ENCODE measurements at places on chromosomes 11 and 22.
A peak's percentile ranks its signal among the peaks of the same experiment; 100 is the strongest.

DNA sequence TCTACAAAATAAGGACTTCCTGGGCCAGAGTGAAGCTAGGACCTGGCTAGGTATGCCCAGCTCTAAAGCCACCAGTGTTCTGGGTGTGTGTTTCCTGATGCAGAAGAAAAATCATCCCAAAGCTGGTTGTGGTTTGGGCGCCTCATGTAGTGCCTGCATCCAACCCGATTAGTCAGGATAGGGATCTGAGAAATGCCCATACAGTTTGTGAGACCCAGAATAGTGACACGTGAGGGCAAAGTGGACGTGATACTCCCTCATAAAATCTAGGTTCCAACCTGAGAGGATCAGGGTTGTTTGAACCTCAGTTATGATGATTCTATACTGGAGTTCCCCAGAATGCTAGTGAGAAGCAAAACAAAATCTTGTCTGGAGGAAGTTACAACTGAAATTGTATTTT lies 238.4 kb downstream of the TBC1D22A start:
- DNase-seq: no peak

DNA sequence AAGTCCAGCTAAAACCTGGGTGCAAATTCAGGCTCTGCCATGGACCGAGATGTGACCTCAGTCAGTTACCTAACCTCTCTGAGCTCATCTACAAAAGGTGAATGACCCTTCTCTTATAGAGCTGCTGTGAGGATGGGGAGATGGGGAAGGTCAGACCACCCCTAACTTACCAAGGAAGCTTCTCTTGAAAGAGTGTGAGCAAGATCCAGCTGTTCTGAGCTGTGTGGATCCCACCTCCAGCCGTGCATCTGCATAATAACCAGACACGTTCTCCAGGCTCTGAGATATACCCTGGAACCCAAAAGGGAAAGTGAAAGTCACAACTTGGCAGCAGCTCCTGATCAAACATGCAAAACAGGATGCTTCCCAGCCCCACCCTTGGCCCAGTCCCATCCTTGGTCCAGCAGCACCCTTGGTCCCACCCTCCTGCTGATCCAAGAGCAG lies at the start of gene APOL3:
Gene APOL3 (minus strand): TSS at position 257 of the 444 bp plus-strand sequence. CDS start 11,700 bp downstream, outside the sequence.
- peak; percentile 45 for DNase-seq

DNA sequence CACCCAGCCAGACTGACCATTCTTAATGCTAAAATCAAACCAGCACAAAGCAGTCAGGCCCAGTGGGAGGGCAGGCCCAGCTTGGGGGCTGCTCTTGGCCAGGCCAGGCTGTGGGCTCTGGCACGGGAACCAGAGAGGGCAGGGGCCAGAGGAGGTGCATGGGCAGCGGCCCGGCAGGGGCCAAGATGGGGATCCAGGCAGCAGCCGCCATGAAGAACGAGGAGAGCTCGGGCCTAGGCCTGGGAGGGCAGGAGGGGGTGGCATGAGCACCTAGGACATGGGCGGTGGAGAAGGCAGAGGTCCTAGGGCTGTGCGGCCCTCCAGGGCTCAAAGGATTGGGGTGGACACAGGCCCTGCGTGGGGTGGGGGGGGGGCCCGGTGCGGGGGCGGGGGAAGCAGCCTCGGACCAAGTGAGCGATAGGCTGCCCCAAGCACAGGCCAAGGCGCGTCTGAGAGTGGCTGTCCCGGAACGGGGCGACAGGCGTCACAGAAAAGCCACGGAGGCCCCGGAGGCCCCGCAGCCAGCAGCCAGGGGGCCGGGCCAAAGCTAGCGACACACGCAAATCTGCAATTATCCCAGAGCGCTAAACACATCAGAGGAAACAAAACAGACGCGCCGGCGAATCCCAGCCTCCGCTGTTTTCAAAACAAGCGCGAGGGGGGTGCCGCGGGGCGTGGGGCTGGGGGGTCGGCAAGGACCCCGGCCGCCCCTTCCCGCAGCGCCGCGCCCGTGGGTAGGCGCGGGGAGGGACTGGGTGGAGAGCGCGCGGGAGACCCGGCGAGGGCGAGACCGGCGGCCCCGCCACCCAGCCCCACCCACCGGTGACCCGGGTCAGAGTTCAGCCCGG lies 8.3 kb downstream of the PLXNB2 start:
- DNase-seq: no peak

GRCh38 chr11:86693518-86693917 lies 21.1 kb upstream of the ME3 start:
- no peak for DNase-seq

GRCh38 chr11:65651589-65652510 lies 10.9 kb downstream of the RELA start:
- no peak for DNase-seq

- no peak for DNase-seq
These were observed 11.5 kb downstream of the STARD10 start for GRCh38 chr11:72782081-72782920.

- DNase-seq: no peak
These were observed 89.5 kb upstream of the KCNQ1OT1 start for GRCh38 chr11:2789331-2789730.

DNA sequence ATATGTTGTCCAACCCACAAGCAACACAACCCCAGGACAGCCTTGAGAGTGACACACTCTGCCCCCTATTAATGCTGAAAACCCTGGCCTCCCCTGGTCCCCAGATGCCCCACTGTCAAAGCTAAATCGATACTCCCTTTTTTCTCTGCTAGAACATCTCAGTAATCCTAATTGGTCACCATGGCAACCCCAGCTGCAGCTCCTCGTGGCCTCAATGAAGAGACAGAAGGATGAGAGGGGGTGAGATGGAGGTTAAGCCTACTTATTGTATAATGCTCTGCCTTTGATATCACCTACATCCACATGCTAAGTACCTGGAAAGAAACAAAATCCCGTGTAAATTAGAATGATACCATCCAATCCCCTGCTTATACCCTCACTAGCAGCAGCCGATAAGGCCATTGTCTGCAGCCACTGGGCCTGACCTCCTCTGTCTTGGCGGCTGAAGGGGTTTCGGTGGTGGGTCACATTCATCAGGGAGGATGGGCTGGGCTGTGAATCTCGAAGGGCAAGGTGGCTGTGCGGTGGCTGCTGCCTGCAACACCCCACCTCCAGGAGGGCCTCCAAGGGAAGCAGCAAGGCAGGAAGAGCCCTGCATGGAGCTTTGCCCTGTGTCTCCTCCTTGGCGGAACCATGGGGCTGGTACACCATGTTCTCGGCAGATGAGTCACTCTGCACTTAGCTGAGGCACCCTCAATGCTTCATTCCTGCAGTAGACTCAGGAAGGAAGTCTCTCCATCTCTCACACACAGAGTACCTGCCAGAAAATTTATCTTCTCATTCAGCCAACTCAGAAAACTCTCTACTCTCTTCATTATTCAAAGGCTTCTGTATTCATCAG lies 399.5 kb downstream of the BUD13 start:
- DNase-seq: no peak

DNA sequence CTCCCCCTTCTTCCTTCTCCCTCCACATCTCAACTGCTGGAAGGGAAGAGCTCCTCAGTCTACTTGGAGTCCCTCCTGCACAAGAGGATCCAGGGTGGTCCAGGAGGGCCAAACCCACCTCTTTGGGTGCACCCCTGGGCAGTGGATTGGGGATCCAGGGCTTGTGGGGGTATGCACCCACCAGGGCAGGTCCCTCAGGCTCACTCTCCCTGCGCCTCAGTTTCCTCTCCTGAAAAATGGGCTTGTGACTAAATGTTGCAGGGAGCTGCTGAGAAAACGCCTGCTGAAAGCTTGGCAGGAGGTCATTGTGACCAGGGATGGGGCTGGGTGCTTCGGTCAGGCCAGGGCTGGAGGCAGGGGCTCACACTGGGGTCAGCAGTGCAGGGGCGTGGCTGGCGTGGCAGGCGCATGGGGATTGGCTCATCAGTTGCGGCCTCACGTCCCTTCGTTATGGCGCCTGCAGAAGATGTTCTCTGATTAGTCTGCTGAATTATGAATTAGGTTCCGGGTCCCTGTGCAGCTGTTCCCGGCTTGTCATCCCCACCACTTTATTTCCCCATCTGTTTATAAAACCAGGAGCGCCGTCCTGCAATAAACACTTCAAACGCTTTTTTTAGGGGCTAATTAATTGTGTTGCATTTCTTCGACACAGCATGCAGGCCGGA lies 25.7 kb upstream of the CCDC188 start:
- DNase-seq: no peak

GRCh38 chr11:122375687-122376399 lies 259.8 kb upstream of the BLID start:
- peak; percentile 55 for DNase-seq

- no peak for DNase-seq
These were observed 51.8 kb downstream of the IGSF9B start for GRCh38 chr11:133904818-133905515.

DNA sequence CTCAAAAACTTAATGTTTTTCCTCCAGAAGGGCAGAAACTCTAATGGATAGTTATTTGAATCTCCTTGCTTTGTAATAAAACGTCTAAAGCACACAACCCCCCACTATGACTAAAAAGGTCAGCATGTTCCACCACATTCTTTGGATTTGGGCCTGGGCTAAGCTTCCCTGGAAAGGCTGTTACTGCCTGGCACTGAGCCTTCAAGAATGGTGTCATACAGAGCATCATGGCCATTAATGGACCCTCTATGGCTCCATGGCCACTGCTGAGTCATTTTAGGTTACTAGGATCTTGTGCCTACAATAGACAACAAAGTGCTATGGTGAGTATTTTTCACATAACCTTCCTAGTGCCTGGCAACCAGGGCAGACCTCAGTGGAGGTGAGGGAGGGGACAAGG lies 242.6 kb upstream of the FAT3 start:
- DNase-seq: peak; percentile 87

GRCh38 chr11:9462806-9463537 lies 2.2 kb downstream of the ZNF143 start:
- DNase-seq: no peak

- no peak for DNase-seq
These were observed 626.1 kb downstream of the NELL1 start for GRCh38 chr11:21295508-21295907.

- no peak for DNase-seq
These were observed 153.8 kb downstream of the CACNA1I start for GRCh38 chr22:39724390-39724789.

DNA sequence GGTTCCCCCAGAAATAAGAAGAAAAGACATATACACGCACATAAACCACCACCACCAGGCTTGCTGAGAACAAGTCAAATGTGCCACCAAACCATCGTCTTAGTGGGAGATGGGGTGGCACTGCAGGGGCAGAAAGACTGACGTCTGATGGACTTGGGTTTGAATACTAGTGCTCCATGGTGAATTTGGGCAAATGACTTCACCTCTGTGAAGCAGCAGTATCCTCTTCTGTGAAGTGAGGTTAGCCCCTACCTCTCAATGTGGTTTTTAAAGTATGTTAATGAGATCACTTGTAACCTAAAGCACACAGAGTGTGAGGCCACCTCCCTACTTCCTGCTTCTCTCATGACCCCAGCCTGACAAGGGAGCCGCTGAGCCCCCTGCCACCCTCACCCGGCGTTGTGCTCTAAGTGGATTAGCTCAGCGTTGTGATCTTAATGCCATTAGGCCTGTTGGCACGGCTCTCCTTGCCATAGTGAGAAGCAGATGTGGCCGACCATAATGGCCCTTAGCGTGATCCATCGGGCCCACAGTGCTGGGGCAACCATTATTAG lies 14.4 kb downstream of the ZBTB16 start:
- no peak for DNase-seq

DNA sequence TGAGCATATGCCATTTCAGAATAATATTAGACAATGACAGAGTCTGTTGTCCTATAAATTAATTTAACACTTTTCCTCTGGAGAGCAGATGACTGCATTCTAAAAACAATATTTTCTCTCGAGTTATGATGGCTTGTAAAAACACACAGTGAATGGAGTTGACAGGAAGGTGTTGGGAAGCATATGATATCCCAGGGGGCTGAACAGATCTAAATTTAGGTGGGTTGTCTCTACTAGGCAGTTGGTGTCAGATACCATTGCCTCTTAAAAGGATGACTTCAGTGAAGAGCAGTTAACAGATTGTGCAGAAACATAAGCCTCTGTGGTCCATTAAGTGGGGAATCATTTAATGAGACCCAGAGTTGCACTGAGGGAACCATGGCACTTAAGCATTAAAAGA lies 30.7 kb downstream of the SVIP start:
- DNase-seq: no peak

- DNase-seq: no peak
These were observed 1.1 kb downstream of the SLC43A3 start for GRCh38 chr11:57425565-57426438.

- DNase-seq: no peak
These were observed 12.5 kb downstream of the KMT5B start for GRCh38 chr11:68200639-68201038.

DNA sequence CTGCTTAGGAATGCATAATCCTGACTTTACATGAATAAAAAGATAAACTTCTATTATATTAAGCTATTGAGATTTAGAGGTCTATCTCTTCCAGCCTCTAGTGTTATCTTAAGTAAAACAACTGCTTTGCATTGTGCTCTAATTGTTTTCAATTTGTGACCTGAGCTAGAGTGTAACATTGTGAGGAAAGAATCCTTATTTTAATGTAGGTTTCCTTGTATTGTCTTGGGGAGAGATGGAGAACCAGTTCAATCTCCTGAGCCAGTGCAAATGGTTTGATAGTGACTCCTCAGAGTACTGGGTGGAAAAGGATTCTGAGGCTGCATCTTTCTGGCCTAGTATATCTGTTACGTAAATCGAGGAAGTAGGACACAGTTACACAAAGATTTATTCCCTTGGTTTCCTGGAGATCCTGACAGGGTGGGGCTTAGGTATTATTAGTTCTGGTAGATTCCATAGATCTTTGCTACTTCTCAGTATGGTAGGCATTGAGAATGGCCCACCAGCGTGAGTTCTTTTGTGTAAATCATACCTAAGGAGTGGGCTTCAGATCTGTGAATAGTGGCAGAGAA lies 683.5 kb upstream of the CCDC179 start:
- DNase-seq: no peak

DNA sequence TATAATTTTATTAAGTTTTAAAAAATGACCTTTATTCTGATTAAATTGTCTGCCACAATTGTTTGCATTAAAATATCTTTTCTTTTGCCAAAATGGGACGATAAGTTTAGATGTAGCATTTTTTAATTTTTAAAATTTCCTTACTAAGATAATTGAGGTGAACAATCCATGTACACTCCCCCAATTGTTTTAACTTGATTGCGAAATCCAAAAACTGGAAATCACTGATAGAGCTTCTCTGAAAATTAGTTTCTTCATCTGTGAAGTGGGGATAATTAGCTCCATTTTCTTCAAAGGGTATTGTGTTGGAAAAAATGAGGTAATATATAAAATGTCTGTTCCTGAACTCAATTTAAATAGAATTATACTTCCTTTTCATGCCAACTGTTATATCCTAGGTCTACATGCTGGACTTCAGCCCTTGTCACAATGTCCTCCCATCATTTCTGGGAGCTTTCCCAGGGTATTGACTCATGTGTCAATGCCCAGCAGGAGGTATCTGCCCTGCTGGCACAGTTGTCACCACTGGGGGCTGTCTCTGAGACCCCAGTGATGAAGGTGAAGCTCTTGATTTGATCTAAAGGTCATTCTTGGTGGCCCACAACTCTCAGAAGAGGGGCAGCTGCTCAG lies 28.7 kb upstream of the NAV2 start:
- DNase-seq: no peak

GRCh38 chr11:133541021-133541719 lies 8.9 kb upstream of the OPCML start:
- no peak for DNase-seq

Measured in brain microvascular endothelial cell (primary cell).